ENCODE measurements at places on chromosomes 13 and 19. TPM values are rescaled to one million over a fixed set of nuclear protein-coding genes. Genes with fewer than 3 reads are reported as not detected.

GRCh38 chr13:75422028-75422427, 59.9 kb downstream of the TBC1D4 start:
- no peaks in the 10 kb centered on the region for H3K36me3 ChIP-seq
- H3K27me3 ChIP-seq = no peaks in the 10 kb centered on the region
- H3K27ac ChIP-seq = no peak overlapping the region
- no peak overlapping the region for H3K4me3 ChIP-seq
- no peaks in the 10 kb centered on the region for H3K4me1 ChIP-seq

DNA sequence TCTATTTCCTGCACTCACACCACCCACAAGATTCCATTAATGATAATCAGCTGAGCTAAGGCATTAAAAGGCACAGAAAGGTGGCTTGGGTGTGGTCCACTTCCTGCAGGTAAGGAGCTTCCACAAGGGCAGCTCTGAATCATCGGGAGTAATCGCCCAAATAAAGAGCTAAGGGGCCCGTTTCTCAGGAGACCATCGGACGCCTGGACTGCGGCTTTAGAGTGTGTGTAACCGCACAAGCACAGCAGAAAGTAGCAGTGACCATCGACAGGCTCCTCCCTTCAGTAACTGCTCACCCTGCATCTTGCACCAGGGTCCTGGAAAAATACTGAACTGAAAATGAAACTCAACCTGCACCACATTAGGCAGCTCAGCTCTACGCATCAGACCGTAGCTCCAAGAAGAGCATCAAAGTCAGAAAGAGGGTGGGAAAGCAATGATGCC, 6.0 kb downstream of the STK24 start:
- DNase-seq = peak; percentile 47
- H3K27ac ChIP-seq = peak overlapping the region; percentile 47
- H3K4me1 ChIP-seq = peaks cover 54% of the 10 kb centered on the region
- H3K27me3 ChIP-seq = no peaks in the 10 kb centered on the region
- no peaks in the 10 kb centered on the region for H3K36me3 ChIP-seq

GRCh38 chr13:22648320-22648801, 532.4 kb upstream of the SGCG start:
- H3K4me3 ChIP-seq = no peak overlapping the region
- H3K27ac ChIP-seq = no peak overlapping the region
- no peaks in the 10 kb centered on the region for H3K4me1 ChIP-seq
- peak; percentile 25 for DNase-seq
- H3K36me3 ChIP-seq = no peaks in the 10 kb centered on the region
- no peaks in the 10 kb centered on the region for H3K27me3 ChIP-seq

DNA sequence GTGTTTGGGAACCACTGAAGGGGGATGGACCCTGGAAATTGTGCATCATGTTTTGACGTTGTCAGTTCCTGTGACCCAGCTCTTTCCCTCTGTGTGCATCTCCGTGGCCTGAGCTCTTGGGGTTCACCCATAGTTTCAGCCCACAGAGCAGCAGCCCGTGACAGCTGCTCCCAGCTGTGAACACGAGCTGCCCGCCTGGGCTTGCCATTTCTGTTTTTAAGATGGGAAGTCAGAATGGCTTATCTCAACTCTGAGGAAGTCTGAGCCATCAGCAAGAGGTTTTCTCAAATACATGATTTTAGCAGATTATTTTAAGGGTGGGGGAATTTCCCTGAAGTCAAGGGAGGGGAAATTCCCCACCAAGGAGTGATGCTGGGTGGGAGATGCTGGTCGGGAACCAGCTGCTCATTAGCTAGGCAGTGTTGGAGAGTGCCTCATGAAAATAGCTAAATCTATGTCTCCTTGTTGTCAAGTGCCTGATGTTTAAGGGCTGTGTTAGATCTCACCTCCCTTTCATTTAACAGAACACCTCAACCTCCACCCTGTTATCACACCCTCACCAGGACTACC, 34.8 kb upstream of the C1QTNF9 start:
- no peak overlapping the region for H3K4me3 ChIP-seq
- H3K36me3 ChIP-seq = no peaks in the 10 kb centered on the region
- peak; percentile 53 for DNase-seq
- H3K27me3 ChIP-seq = no peaks in the 10 kb centered on the region
- H3K27ac ChIP-seq = no peak overlapping the region

- H3K27me3 ChIP-seq = no peaks in the 10 kb centered on the region
- peak overlapping the region; percentile 94 for H3K4me3 ChIP-seq
- peaks cover 10% of the 10 kb centered on the region for H3K4me1 ChIP-seq
- H3K36me3 ChIP-seq = no peaks in the 10 kb centered on the region
- no peak for DNase-seq
- peak overlapping the region; percentile 70 for H3K27ac ChIP-seq
Measured at GRCh38 chr19:5680084-5680436, 256 bp downstream of the MICOS13 start.

GRCh38 chr13:33487575-33488243, 202.2 kb upstream of the STARD13 start:
- no peak overlapping the region for H3K27ac ChIP-seq
- H3K36me3 ChIP-seq = no peaks in the 10 kb centered on the region
- H3K4me1 ChIP-seq = no peaks in the 10 kb centered on the region
- no peaks in the 10 kb centered on the region for H3K27me3 ChIP-seq
- peak; percentile 36 for DNase-seq
- no peak overlapping the region for H3K4me3 ChIP-seq

- no peak overlapping the region for H3K4me3 ChIP-seq
- DNase-seq = no peak
- H3K4me1 ChIP-seq = peaks cover 23% of the 10 kb centered on the region
- peak overlapping the region; percentile 90 for H3K27ac ChIP-seq
- H3K36me3 ChIP-seq = no peaks in the 10 kb centered on the region
- no peaks in the 10 kb centered on the region for H3K27me3 ChIP-seq
Measured at GRCh38 chr19:10566658-10567410, 1.0 kb upstream of the KRI1 start.

DNA sequence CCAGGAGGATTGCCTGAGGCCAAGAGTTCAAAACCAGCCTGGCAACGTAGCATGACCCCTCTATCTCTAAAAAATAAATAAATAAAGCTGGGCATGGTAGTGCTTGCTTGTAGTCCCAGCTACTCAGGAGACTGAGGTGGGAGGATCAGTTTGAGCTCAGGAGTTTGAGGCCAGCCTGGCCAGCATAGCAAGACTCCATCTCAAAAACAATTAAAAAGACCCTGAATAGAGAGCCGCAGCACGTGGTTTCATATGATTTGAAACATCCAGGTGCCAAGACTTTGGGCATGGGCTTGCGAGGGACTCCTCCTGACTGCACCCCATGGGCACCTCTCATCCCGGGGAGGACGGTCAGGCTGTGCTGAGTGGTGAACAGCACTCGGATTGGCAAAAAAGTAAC, 63.9 kb downstream of the ZIC5 start:
- H3K27me3 ChIP-seq = no peaks in the 10 kb centered on the region
- no peaks in the 10 kb centered on the region for H3K4me1 ChIP-seq
- H3K36me3 ChIP-seq = no peaks in the 10 kb centered on the region

- no peak overlapping the region for H3K27ac ChIP-seq
- no peaks in the 10 kb centered on the region for H3K36me3 ChIP-seq
- H3K4me3 ChIP-seq = no peak overlapping the region
- DNase-seq = no peak
- no peaks in the 10 kb centered on the region for H3K4me1 ChIP-seq
Measured at GRCh38 chr19:30071871-30072270, 129.8 kb downstream of the URI1 start.

DNA sequence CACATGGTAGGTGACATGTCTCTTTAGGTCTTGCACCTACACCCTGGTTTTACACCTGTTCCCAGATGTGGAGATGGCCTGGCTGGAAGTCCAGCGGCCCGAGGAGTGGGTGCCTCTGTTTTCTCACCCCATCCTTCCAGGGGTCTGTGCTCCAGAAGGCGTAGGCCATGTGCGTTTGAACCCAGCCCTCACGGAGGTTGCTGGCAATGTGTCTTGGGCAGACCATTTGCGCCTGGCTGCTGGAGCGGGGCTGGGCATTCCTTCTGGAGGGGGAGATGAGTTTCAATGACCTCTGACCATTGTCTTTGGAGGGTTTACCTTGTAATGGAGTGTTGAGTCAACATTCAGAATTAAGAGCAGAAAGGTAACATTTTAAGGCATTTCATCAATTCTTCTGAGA, 54.8 kb upstream of the ZNF536 start:
- no peaks in the 10 kb centered on the region for H3K4me1 ChIP-seq
- H3K36me3 ChIP-seq = no peaks in the 10 kb centered on the region
- no peak overlapping the region for H3K4me3 ChIP-seq
- no peak overlapping the region for H3K27ac ChIP-seq

DNA sequence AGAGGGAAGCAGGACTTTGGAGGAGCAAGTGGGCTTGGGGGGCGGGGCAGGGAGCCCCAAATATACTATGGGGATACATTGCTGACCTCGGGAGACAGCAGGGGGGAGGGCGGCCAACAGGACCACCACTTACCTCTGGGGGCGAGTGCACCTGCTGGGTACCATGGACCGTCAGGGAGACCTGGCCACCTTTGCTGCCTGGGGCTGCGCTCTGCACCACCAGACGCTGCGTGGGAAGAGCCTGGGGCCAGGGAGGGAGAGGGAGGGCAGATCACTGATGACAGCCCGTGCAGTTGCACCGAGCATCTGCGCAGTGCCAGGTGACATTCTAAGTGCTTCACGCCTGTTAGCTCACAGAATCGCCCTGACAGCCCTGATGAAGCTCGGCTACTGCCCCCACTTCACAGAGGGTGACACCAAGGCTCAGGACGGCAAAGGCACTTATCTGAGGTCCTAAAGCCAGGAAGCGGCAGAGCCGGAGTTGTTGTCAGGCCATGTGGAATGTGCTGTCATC, 24.1 kb downstream of the RFX1 start:
- H3K4me1 ChIP-seq = peaks cover 17% of the 10 kb centered on the region
- H3K36me3 ChIP-seq = no peaks in the 10 kb centered on the region
- no peak overlapping the region for H3K27ac ChIP-seq
- H3K27me3 ChIP-seq = no peaks in the 10 kb centered on the region

DNA sequence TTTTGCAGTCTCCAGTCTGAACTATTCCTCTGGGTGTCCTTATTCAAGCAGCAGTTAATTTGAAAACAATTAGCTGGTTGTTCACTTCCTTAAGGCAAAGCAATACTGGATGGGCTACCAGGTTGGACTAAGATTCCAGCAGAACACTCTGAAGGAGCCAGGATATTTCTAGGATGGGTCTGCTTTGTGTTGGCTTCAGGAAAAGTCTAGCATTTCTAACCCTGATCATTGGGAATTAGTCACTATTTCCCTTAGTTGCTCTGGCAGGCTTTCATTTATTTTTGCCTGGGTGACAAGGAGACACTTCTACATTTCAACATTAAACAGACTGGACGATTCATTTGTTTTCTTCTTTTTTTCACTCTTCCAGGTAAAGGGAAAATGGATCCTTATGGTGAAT, 228.4 kb downstream of the ENOX1 start:
- no peak for DNase-seq
- no peak overlapping the region for H3K4me3 ChIP-seq
- no peaks in the 10 kb centered on the region for H3K4me1 ChIP-seq
- no peaks in the 10 kb centered on the region for H3K36me3 ChIP-seq
- H3K27ac ChIP-seq = no peak overlapping the region

DNA sequence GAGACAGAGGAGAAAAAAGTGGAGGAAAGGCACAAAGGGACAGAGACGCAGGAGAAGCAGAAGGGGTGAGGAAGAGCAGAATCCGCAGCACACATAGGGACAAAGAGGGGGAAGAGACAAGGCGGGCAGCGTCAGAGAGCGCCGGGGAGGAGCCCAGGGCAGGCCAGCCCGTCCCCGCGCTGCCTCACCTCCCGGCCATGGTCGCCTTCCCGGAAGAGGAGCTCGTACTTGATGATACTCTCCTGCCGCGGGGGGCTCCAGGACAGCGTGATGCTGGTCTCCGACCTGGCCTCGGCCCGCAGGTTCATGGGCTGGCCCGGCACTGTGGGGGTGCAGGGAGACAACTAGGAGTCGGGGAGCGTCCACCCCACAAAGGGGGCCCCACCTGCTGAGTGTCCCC, 100.6 kb downstream of the PTPRS start:
- H3K27ac ChIP-seq = no peak overlapping the region
- no peak overlapping the region for H3K4me3 ChIP-seq
- no peaks in the 10 kb centered on the region for H3K4me1 ChIP-seq
- no peaks in the 10 kb centered on the region for H3K36me3 ChIP-seq
- no peaks in the 10 kb centered on the region for H3K27me3 ChIP-seq

DNA sequence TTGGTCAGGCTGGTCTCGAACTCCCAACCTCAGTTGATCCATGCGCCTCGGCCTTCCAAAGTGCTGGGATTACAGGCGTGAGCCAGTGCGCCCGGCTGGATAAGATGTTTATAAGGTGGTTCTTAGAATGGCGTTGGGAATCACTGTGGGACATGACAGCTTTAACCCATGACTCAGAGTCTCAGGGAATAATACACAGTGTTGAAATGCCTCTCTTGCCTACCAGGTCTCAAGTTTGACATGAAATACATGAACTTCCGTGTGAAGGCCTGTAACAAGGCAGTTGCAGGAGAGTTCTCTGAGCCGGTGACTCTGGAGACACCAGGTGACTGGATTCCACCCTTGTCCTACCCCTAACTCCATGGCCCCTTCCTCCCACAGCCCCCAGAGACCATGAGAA, 12.6 kb downstream of the FSD1 start:
- no peaks in the 10 kb centered on the region for H3K27me3 ChIP-seq
- peaks cover 4% of the 10 kb centered on the region for H3K4me1 ChIP-seq
- H3K4me3 ChIP-seq = no peak overlapping the region
- no peak for DNase-seq
- H3K27ac ChIP-seq = no peak overlapping the region

DNA sequence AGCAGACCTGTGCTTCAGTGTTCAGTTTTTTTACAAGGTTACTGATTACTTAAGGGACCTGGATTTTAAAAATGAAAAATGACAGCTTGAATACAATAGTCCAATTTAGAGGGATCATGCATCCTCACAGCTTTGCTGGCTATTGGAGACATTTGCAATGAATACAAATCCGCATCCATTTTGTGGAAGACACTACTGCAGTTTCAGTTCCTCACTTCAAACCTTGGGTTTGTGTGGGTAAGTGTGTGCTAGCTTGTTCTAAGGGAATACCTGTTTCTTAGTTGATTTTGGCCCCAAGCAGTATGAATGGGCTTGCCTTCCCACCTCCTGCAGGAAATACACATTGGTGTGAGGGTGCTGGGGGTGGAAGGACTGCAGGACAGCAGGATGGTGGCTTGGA, 222.4 kb downstream of the OLFM4 start:
- no peaks in the 10 kb centered on the region for H3K36me3 ChIP-seq
- DNase-seq = no peak
- no peaks in the 10 kb centered on the region for H3K4me1 ChIP-seq
- H3K4me3 ChIP-seq = no peak overlapping the region
- H3K27me3 ChIP-seq = no peaks in the 10 kb centered on the region
- H3K27ac ChIP-seq = no peak overlapping the region

The SCGB2B2 gene
- polyA plus RNA-seq = 1.5 TPM

The IGFL2 gene
- polyA plus RNA-seq = 8.0 TPM
